ENCODE measurements at places on chromosomes 5 and 9. TPM values are rescaled to one million over a fixed set of nuclear protein-coding genes. Genes with fewer than 3 reads are reported as not detected.

DNA sequence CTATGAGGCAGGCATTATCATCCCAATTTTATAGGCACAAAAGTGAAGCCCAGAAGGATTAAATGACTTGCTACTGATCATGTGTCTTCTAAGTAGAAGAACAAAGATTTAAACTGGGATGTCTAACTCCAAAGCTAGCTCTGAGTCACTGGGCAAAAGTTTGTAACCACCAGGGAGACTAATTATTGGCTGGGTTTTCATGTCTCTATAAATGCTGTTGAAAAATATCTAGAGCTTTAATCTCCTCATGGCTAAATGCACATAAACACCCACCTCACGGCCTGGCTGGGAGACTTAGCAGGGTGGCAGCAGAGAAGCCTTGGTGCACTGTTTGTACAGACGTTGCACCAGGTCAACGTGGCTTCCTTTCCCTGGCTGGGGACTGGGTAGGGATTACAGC is 144.6 kb downstream of the MELK start:
- H3K4me1 ChIP-seq, result no peaks in the 10 kb centered on the region
- H3K36me3 ChIP-seq, result no peaks in the 10 kb centered on the region
- peaks cover 13% of the 10 kb centered on the region for H3K27me3 ChIP-seq
- no peak overlapping the region for H3K4me3 ChIP-seq
- DNase-seq, result no peak

DNA sequence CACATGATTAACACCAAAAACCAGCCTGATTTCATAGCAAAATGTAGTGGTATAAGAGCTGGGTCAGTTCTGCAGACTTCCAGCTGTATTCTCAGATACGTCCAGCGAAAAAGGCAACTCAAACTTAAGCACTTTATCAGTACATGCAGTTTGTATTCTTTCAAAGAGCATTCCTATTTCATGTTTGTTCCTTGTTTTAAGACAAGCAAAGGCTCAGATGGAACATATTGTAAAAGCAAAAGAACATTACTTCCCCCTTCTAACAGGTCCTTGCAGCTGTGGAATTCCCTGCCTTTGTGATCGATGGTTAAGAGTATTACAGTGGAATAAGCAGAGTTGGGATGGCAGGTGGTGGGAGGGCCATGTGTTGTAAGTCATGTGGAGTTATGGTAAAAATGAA is 86.3 kb upstream of the GRHPR start:
- H3K4me3 ChIP-seq, result no peak overlapping the region
- no peaks in the 10 kb centered on the region for H3K4me1 ChIP-seq
- no peak for DNase-seq
- H3K27ac ChIP-seq, result no peak overlapping the region

- no peaks in the 10 kb centered on the region for H3K36me3 ChIP-seq
- no peak for DNase-seq
- H3K27me3 ChIP-seq, result no peaks in the 10 kb centered on the region
These were observed 78.8 kb upstream of the SPRY4 start for GRCh38 chr5:142403583-142403982.

GRCh38 chr5:164597293-164597900 is 1092.0 kb downstream of the MAT2B start:
- no peaks in the 10 kb centered on the region for H3K36me3 ChIP-seq
- no peak overlapping the region for H3K27ac ChIP-seq
- H3K4me3 ChIP-seq, result no peak overlapping the region
- no peaks in the 10 kb centered on the region for H3K27me3 ChIP-seq

- no peaks in the 10 kb centered on the region for H3K36me3 ChIP-seq
- no peak overlapping the region for H3K4me3 ChIP-seq
- H3K27ac ChIP-seq, result no peak overlapping the region
- no peak for DNase-seq
These were observed 308.5 kb downstream of the ARRDC3 start for GRCh38 chr5:91074615-91075014.

- H3K36me3 ChIP-seq, result no peaks in the 10 kb centered on the region
- no peak overlapping the region for H3K4me3 ChIP-seq
- peaks cover 5% of the 10 kb centered on the region for H3K27me3 ChIP-seq
These were observed 74.9 kb upstream of the HTR4 start for GRCh38 chr5:148729182-148729581.

- H3K36me3 ChIP-seq, result peaks cover 13% of the 10 kb centered on the region
- no peak overlapping the region for H3K27ac ChIP-seq
- no peak for DNase-seq
These were observed 15.8 kb downstream of the ZFAND5 start for GRCh38 chr9:72349240-72349639.

GRCh38 chr5:133849116-133849515 is 119.3 kb downstream of the C5orf15 start:
- no peaks in the 10 kb centered on the region for H3K36me3 ChIP-seq
- H3K4me1 ChIP-seq, result peaks cover 12% of the 10 kb centered on the region
- H3K27ac ChIP-seq, result no peak overlapping the region
- no peak overlapping the region for H3K4me3 ChIP-seq
- no peak for DNase-seq
- H3K27me3 ChIP-seq, result peaks cover 12% of the 10 kb centered on the region

DNA sequence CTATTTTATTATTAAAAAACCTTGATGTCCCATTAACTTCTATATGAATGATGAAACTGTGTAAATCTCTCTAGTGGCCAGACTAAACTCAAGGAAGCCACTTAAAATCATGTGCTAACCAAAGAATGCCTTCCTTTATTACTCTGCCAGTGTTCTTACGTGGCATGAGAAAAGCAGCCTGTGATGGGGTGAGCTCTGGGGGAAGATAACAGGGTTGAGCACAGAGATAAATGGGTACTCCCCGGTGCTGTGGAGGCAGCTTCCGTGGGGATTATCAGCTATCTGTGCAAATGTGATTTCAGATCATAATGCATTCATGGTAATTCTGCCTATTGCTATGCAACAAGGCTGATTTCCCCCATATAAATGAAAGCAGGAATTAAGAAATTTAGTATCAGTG is 181.3 kb downstream of the CAVIN4 start:
- H3K27ac ChIP-seq, result no peak overlapping the region
- DNase-seq, result no peak
- no peaks in the 10 kb centered on the region for H3K4me1 ChIP-seq
- H3K36me3 ChIP-seq, result no peaks in the 10 kb centered on the region

GRCh38 chr5:106601620-106602019 is 1069.1 kb downstream of the EFNA5 start:
- no peaks in the 10 kb centered on the region for H3K36me3 ChIP-seq
- no peaks in the 10 kb centered on the region for H3K27me3 ChIP-seq
- H3K4me3 ChIP-seq, result no peak overlapping the region
- H3K27ac ChIP-seq, result no peak overlapping the region

- no peaks in the 10 kb centered on the region for H3K27me3 ChIP-seq
- H3K4me1 ChIP-seq, result peaks cover 38% of the 10 kb centered on the region
- peaks cover 28% of the 10 kb centered on the region for H3K36me3 ChIP-seq
- no peak overlapping the region for H3K4me3 ChIP-seq
These were observed 109.4 kb downstream of the ANKRD55 start for GRCh38 chr5:56123531-56124243.

DNA sequence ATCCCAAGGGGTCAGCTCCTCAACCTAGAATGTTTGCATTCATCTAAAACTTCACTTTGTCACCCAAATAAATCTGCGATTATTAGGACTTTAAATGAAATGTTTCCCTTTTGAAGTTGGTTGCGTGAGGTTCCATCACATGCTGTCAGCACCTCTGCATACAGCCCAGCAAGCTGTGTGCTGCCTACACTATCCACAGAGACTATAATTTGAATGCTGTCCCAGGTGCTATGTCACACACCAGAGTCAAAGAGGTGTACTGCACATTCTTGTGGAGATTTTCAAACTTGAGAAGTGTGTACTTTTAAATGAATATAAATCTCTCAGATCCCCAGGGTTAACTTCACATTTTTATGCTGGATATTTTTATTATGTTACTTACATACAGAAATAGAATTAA is 19.3 kb upstream of the CKS2 start:
- H3K27me3 ChIP-seq, result peaks cover 23% of the 10 kb centered on the region
- H3K4me3 ChIP-seq, result no peak overlapping the region
- no peaks in the 10 kb centered on the region for H3K36me3 ChIP-seq
- DNase-seq, result no peak
- no peaks in the 10 kb centered on the region for H3K4me1 ChIP-seq

- H3K27me3 ChIP-seq, result no peaks in the 10 kb centered on the region
- H3K4me3 ChIP-seq, result no peak overlapping the region
- H3K4me1 ChIP-seq, result no peaks in the 10 kb centered on the region
- DNase-seq, result no peak
These were observed 63.3 kb downstream of the CWC27 start for GRCh38 chr5:64831996-64832395.

- H3K36me3 ChIP-seq, result no peaks in the 10 kb centered on the region
- no peaks in the 10 kb centered on the region for H3K27me3 ChIP-seq
- no peak overlapping the region for H3K27ac ChIP-seq
- no peak overlapping the region for H3K4me3 ChIP-seq
- no peaks in the 10 kb centered on the region for H3K4me1 ChIP-seq
- no peak for DNase-seq
These were observed 249.0 kb upstream of the WWC1 start for GRCh38 chr5:168042284-168043068.

DNA sequence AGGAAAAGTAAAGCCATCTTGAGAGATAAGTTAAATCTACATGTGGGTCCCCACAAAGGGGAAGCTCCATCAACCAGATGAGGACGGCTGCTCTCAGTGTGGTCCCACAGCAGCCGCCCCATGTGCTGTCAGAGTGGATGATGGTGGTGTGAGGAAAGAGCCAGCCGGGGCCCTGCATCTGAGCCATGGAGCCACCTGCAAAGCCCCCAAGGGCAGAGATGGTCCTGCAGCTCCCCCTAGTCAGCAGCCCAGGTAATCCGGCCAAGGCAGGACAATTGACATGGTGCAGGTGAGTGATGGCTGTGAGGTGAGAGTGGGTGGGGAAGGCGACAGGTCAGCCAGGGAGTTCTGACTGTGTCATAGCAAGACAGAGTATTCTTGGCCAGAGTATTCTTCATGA is 458.8 kb downstream of the ICE1 start:
- H3K27me3 ChIP-seq, result peaks cover 1% of the 10 kb centered on the region
- H3K4me3 ChIP-seq, result no peak overlapping the region
- H3K36me3 ChIP-seq, result no peaks in the 10 kb centered on the region
- no peak for DNase-seq

GRCh38 chr5:92981001-92981400 is 600.0 kb downstream of the NR2F1-AS1 start:
- no peaks in the 10 kb centered on the region for H3K4me1 ChIP-seq
- no peaks in the 10 kb centered on the region for H3K27me3 ChIP-seq
- no peak overlapping the region for H3K4me3 ChIP-seq
- no peak overlapping the region for H3K27ac ChIP-seq
- H3K36me3 ChIP-seq, result no peaks in the 10 kb centered on the region

DNA sequence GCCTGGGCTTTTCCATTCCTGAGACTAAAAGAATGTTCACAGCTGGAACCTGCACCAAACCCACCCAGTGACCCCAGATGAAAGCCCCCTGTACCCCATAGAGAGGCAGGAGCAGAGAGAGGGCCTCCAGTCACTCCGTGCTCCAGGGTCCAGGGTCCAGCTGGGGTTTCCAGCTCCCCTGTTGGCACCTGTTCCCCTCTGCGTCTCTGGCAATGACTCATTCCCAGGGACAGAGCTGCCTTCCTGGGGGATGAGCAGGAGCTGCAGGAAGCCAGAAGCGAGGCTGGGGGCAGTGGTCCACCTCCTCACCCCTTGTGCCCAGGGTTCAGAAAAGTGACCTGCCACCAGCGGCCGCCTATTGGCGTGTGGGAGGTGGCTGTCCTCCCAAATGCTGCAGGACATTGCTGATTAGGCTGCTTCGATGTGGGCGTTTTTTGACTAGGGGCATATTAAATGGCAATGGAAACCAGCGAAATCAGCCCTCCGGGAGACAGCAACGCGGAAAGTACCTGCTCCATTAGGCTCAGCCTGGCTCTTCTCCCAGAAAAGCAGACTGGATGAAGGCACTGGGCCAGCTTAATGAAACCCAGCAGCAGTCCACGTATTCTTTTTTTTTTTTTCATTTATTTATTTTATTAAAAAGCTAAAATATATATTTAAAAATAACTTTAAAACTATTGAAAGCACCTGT is 97.4 kb downstream of the DAP start:
- no peaks in the 10 kb centered on the region for H3K27me3 ChIP-seq
- H3K36me3 ChIP-seq, result no peaks in the 10 kb centered on the region
- H3K4me1 ChIP-seq, result no peaks in the 10 kb centered on the region
- no peak overlapping the region for H3K27ac ChIP-seq

DNA sequence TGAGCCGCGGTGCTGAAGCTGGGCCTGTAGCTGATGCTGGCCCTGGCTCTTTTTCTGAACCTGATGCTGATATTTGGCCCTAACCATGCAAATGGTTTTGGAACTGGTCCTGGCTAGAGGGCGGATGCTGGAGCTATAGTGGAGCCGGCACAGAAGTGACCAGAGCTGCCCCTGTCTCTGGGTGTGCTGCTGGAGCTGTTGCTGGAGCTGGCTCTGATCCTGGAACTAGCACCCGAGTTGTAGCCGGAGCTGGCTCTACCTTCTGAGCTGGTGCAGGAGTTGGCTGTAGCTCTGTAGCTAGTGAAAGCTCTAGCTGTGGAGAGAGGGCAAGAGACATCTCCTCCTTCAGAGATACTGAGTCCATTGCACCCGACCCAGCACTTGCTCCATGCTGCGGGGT is 12.8 kb downstream of the LCN10 start:
- H3K4me3 ChIP-seq, result peak overlapping the region; percentile 51
- DNase-seq, result no peak
- peaks cover 23% of the 10 kb centered on the region for H3K4me1 ChIP-seq
- peaks cover 16% of the 10 kb centered on the region for H3K36me3 ChIP-seq

DNA sequence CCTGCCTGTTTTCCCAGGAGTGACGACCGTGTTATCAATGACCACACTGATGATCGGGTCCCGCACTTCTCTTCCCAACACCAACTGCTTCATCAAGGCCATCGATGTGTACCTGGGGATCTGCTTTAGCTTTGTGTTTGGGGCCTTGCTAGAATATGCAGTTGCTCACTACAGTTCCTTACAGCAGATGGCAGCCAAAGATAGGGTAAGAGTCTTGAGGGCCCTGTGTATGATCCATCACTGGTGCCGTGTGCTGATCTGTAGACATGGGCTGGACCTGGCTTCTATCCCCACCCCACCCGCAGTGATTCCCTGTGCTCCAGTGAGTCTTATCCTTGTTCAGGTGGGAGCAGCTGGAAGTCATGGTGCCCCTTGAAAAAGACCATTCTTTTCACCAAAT is 26.0 kb downstream of the GABRP start:
- no peaks in the 10 kb centered on the region for H3K4me1 ChIP-seq
- no peak overlapping the region for H3K27ac ChIP-seq
- H3K36me3 ChIP-seq, result no peaks in the 10 kb centered on the region

IL9 gene
- total RNA-seq, result not detected

AFAP1L1 gene
- not detected for total RNA-seq

ROPN1L gene
- 4.1 TPM for total RNA-seq

HTR4 gene
- total RNA-seq, result not detected

SPAG8 gene
- total RNA-seq, result 1.8 TPM

PCDHGA6 gene
- not detected for total RNA-seq

PCDHGA8 gene
- not detected for total RNA-seq

TMOD1 gene
- 0.45 TPM for total RNA-seq

FYB1 gene
- total RNA-seq, result 480 TPM
